ENCODE measurements at places on chromosomes 12 and 14. TPM values are rescaled to one million over a fixed set of nuclear protein-coding genes. Genes with fewer than 3 reads are reported as not detected.
A peak's percentile ranks its signal among the peaks of the same experiment; 100 is the strongest.

DNA sequence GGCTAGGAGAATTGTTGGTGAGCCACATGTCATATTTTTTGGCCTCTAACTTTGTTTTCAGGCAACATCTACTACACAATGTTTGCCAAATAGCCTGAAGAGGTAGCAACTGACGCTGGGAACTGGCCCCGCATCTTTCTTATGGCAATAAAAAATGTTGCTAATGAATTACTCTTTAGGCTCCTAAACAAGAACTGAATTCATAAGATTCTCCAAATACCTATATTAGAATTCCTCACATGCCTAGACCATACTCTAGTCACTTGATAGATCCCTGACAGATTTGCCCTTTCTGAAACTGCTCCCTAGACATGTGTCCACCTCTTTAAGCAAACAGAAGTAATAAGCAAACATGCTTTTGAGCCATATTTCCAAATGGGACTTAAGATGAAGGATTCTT lies 209.0 kb upstream of the ATXN7L3B start:
- DNase-seq = no peak

Gene KRT6C
- not detected for total RNA-seq

DNA sequence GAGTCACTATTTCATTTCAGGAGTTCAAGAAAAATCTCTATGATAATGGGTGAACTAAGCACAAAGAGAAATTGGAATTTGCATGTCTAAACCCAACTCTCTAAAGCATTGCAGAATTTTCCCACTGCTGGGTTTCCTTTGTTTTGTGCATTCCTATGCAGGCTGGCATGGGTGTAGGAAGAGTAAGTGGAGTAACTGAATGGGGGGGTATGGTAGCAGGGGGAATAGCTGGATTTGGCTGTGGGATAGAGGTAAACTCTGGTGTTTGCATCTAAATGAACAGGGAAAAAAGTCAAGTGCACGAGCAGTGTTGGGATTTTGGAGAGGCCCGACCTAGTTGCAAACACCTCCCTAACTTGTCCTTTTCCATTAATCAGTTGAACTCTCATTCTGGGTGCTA lies 159.1 kb downstream of the ANO4 start:
- no peak for DNase-seq

DNA sequence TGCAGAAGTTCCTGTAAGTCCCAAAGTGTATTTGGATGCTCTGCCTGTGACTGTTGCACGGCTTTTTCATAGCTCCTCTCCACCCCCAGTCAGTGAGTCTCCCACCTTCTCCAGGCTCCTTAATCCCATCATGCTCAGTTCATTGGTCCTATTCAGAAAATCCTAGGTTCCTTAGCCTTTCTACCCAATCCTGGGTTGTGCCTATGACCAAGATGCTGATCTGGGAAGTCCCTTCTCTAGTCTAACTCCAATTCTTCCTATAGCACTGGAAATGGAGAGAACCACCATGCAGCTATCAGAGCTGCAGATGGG lies 7.7 kb downstream of the CISTR start:
- DNase-seq = no peak

GRCh38 chr14:69687606-69688298 lies 76.4 kb downstream of the SUSD6 start:
- no peak for DNase-seq

GRCh38 chr12:10689146-10689545 lies 15.3 kb upstream of the STYK1 start:
- DNase-seq = no peak

DNA sequence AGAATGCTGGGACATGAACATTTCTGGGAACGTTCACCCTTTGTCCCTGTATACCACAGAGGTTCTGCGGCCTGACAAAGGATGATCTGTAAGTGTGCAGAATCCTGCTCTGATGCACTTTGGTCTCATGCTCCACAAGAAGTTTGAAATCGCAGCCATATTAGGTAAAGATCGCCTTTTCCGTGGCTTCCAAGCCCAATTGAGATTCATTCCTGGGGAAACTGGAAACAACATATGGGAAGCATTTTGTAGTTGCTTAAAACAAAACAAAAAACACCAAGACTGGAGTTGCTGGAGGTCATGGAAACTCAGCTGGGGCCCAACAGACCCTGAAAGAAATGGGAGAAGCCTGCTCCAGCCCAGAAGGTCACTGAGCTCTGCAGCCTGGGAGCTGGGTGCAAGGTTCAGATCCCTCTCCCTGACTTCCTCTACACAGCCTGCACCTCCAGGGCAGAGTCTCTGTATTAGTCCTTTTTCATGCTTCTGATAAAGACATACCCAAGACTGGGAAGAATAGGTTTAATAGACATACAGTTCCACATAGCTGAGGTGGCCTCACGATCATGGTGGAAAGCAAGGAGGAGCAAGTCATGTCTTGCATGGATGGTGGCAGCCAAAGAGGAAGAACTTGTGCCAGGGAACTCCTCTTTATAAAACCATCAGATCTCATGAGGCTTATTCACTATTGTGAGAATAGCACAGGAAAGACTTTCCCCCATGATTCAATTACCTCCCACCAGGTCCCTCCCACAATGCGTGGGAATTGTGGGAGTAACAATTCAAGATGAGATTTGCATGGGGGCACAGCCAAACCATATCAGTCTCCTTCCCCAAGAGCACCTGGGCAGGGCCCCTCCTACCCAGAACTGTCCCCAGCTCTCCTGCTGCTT lies 60.8 kb upstream of the CHGA start:
- DNase-seq = no peak

DNA sequence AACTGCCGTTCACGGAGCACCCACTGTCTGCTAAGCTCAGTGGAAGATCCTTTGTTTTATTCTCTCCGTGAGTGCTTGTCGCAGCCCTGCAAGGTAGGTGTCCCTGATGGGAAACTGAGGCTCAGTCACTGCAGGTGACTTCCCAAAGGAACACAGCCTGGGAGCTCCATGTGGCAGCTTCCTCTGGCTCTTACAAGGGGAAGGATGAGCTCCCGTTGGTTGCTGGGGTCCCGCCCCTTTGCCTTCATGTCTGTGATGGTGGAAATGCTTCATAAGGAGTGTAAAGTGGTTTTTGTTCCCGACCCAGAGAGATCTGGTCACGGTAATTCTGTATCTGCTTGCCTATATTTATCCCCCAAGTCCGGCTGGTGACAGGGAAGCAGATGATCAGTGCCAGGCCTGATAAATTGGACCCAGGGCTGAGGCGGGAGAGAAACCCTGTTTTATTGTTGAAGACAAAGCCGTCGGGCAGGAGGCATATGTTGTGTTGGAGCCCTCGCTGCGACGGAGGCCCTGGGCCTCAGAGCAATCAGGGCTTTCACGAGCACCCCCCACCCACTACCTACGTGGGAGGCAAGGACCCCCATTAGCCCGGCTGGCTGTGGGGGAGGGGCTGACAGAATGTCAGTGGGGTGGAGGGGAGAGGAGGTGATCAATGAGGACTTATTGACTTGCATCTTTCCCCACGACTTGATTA lies 91.9 kb downstream of the KIF26A start:
- DNase-seq = peak; percentile 15

- DNase-seq = no peak
These were observed 64.3 kb downstream of the DCAF5 start for GRCh38 chr14:69088586-69088985.

Gene CISTR
- total RNA-seq = not detected

Gene TAS2R19
- total RNA-seq = 5.9 TPM

Gene TMEM179
- not detected for total RNA-seq

DNA sequence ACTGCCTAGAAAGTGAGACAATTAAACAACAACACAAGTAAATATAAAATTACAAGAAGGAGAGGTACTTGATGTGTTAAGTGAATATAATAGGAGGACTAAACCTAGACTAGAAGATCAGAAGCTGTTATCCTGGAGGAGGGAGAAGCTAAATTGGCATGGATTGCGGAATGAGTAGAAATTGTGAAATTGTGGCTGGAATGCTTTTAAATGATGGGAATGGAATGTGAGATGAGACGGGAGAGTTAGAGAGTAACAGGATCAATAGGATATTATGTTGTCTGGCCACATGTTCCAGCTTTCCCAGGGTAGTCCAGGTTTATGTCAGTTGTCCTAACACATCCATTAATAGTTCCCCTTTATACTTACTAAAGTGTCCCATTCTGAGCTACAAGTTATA lies 44.0 kb upstream of the CPNE8 start:
- no peak for DNase-seq

DNA sequence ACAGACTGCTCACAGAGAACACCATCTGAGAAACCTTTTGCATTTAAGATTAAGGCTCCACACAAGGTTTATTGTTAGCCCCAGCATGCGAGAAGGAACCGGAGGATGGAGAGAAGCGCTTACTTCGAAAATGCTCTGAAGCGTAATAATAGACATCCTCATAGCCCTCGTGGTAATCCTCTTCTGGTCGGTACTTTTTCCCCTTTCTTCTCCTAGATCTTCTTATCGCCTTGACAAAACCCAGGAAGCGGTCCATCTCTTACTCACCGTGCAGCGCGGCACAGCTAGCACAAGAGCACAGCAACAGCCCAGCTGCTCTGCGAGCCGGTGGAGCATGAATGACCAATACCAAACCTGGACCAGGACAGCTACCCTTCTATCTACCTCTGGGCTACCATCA lies 125.1 kb upstream of the GRIP1 start:
- DNase-seq = no peak

- DNase-seq = no peak
These were observed 28.8 kb downstream of the OAS2 start for GRCh38 chr12:113007166-113007565.

DNA sequence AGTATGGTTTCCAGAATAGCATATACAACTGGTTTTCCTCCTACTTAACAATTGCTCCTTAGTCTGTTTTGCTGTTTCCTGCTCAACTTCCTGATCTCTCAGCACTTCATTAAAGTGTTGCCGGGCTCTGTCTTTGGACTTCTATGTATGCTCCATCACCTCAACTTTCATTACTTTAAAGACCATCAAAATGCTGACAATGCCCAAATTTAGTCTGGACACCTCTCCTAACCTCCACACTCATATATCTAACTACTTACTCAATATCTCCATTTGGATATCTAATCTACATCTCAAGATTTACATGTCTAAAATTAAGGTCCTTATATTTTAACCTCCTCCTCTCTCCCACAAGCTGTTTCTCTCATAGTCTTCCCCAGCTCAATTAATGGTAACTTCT lies 54.4 kb upstream of the LGR5 start:
- DNase-seq = no peak

Gene HOXC6
- total RNA-seq = 17.1 TPM

Gene ZDHHC22
- not detected for total RNA-seq

DNA sequence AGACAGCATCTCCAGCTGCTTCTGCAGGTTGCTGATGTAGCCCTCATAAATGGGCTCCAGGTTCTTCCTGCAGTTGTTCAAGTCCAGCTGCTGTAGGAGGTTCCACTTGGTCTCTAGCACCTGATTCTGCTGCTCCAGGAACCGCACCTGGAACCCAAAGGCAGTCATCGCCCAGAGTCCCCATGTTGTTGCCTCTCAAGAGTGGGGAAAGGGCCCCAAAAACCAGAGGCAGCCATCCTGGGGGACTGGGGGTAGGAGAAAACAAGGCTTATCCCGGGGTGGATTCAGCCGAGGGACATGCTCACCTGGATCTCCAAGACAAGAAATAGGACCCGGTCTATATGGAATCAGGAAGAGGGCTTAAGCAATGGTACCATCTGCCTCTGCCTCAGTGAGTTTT lies 2.3 kb downstream of the KRT72 start:
- no peak for DNase-seq

Gene REP15
- 6.6 TPM for total RNA-seq

- DNase-seq = no peak
These were observed 467.5 kb downstream of the ZFP36L1 start for GRCh38 chr14:68325267-68325807.

Gene SSTR1
- 2.6 TPM for total RNA-seq

Gene TSPAN19
- not detected for total RNA-seq

Gene P2RX2
- not detected for total RNA-seq

DNA sequence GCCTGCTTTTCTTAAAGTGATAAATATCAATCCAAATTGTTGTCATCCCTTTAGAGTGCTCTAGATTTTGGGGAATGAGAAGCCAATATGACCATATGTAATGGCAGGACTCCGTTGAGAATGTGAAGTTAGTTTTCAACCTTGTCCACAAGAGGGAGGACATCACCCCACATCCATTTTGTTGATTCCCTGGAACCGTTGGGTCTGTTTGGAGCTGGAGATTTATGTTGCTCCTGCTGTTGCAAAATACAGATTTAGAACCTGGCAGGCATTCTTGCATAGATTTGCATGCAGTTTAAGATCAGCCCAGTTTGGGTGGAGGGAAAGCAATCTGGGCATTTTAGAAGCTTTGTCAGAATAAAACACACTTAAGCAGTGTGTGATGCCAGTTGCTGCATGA lies 620.1 kb downstream of the NRXN3 start:
- no peak for DNase-seq

GRCh38 chr12:120668868-120669840 lies 17.8 kb upstream of the MLEC start:
- peak; percentile 80 for DNase-seq

Data from aorta (tissue), 5 donors.